Aorta (tissue), 5 donors: ENCODE measurements at places on chromosomes 3 and 15. TPM values are rescaled to one million over a fixed set of nuclear protein-coding genes. Genes with fewer than 3 reads are reported as not detected.

GRCh38 chr15:38320866-38321265 is 68.2 kb downstream of the SPRED1 start:
- DNase-seq = no peak

DNA sequence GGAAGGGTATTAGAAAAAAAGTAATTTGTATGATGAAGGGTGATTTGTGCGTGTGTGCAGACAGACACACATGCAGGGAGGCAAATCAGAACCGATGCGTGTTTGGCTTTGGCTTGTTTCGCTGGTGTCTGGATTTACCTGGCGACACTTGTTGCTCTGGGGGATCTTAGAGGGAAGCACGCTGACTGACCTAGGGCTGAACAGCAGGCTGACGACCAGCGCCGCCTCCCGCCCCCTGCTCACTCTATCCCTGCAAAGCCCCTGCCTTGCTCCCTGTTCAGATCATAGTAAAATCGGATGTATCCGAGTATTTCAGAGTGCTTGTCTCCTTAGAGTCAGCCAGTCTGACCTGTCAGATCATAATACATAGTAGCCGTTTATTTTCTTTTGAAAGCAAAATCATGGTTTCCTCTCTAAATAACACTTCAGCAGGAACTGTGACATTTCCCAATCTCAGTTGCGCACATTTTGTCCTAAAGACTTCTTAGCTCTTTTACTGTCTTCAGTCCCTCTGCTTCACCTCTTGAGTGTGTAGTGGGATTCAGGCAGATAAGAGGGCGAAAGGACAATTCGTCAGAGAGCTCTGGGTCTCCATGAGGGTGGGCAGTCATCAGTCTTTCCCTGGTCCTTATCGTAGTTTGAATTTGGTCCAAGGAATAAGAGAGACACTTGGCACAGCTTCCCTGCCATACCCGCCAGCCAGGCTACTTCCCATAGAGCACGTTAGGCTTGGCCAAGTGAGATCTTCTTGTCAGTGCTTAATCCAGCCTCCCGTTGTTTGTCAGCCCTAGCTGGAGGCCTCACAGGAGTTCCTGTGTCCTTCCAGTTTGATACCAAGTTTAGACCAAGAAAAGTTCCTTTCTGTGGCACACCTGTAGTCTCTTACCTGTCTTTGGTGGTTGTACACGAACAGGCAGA is 97.4 kb downstream of the PGPEP1L start:
- DNase-seq = no peak

GRCh38 chr3:56282341-56282740 is 185.9 kb downstream of the ERC2 start:
- no peak for DNase-seq

ULK3 gene
- total RNA-seq = 19.3 TPM

TMEM108 gene
- 1.3 TPM for total RNA-seq

CD276 gene
- 67.9 TPM for total RNA-seq

MINAR1 gene
- 0.91 TPM for total RNA-seq
